ENCODE measurements at places on chromosomes 6 and 20.

GRCh38 chr6:128479991-128480390 lies 40.4 kb downstream of the PTPRK start:
- DNase-seq: no peak

DNA sequence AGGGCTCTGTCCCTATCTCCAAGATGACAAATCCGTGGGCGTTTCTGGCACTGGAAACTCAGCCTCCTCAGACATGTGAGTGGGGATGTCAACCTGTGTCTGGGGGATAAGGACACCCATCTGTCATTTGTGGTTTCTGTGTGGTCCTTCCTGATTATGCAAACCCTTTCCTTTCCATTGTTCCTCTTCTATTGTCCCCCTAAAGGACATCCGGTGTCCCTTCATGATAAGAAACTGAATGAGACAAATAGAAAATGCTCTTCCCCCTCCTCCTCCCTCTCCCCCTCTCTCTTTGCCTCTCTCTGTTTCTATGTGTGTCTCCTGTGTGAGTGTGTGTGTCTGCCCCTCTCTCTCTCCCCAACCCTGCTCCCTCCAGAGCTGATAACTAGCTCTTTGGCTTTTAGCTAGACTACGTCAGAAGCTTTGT lies 11.5 kb upstream of the GLP1R start:
- no peak for DNase-seq

GRCh38 chr6:7758456-7758855 lies 32.6 kb downstream of the BMP6 start:
- no peak for DNase-seq

DNA sequence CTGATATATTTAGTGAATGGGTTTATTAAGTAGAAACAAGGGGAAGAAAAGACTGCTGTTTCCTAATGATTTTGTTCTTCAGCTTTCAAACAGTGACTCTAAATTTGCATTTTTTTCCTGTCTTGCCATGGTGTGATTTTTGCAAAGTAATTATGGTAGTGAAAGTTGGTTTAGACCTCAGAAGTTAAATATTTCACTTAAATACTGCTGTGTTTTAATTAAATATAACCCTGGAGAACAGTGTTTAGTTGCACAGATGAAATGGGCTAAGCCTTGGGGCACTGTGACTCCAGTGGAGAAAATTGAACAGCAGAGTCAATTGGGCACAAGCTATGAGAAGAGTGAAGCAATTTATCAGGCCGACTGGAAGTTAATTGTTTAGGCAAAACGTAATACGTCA lies 111.1 kb upstream of the MCHR2 start:
- no peak for DNase-seq

- no peak for DNase-seq
These were observed 10.7 kb downstream of the ZBTB24 start for GRCh38 chr6:109472132-109472995.

GRCh38 chr6:22071270-22072041 lies 225.4 kb downstream of the PRL start:
- no peak for DNase-seq

DNA sequence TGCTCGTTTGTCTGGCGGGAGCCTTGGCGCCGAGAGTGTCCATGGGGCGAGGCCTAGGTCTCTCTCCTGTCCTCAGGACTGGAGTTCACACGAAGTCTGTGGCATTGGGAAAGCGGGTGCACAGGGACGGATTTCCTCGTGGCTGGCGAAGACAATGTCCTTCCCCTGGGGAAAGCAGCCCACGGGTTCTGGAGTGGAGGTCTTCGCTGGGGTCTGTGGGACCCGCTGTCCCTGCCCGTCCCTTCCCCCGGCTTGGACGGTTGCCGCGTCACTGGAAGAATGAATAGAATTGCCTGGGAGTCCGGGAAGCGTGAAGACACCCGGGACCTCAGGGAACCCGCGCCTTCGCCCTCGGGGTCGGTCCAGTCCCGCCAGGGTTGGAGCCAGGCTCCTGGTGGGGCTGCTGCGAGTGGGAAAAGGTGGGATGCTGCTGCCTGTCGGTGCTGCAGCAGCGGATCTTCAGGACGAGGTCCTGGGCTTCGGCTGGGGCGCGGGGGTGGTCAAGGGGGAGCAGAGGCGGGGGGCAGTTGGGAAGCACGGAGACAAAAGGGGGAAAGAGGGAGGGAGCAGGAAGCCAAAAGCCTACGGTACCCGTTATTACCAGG lies 441.8 kb upstream of the DEFB115 start:
- DNase-seq: no peak

DNA sequence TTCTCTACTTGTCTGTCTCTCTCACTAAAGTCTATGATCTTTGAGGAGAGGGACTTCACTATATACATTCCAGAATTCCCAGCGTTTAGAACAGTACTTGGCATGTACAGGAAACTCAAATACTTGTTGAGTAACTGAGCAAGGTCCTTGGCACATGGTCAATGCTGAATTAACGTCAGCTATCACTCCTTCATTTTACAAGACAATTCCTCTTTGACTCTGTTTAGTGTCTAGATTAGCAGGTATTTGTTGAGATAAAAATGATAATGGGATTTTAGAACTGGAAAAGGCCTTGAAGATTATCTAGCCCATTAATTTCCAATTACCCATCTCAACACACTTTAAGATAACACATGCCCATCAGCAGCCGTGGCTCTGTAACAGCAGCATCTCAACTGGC lies 6.6 kb upstream of the GUCA1B start:
- no peak for DNase-seq

- no peak for DNase-seq
These were observed 142.2 kb upstream of the ARID1B start for GRCh38 chr6:156634951-156635371.

- DNase-seq: no peak
These were observed 78.8 kb downstream of the VEGFA start for GRCh38 chr6:43848671-43849391.

Measured in CD4-positive, alpha-beta T cell treated with Interleukin-4 for 4 hours (primary cell).